ENCODE measurements at places on chromosomes 1 and 21.

DNA sequence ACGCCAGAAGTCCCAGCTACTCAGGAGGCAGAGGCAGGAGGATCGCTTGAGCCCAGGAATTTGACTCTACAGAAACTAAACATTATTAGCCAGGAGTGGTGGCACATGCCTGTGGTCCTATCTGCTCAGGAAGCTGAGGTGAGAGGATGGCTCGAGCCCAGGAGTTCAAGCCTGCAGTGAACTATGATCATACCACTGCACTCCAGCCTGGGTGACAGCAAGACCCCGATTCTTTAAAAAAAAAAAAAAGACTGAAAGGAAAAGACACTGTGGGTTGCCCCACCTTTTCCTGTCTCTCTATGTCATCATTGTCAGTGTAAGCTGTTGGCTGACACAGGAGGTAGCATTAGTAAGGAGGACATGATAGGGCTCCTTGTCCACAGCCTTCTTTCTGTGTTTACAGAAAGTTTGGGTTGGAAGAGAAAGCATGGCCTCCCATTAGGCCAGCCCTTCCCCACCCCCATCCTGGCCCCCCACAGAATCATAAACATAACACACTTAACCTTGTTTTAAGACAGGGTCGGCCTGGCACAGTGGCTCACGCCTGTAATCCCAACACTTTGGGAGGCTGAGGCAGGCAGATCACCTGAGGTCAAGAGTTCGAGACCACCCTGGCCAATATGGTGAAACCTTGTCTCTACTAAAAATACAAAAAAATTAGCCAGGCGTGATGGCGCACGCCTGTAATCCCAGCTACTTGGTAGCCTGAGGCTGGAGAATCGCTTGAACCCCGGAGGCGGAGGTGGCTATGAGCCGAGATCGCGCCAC, 20.6 kb upstream of the RCAN3 start:
- no peak for DNase-seq

GRCh38 chr1:162213281-162213912, 143.9 kb downstream of the NOS1AP start:
- DNase-seq, result no peak

- no peak for DNase-seq
Measured at GRCh38 chr1:170594066-170594626, 62.2 kb downstream of the GORAB start.

- DNase-seq, result no peak
Measured at GRCh38 chr1:179031855-179032513, 6.3 kb downstream of the FAM20B start.

DNA sequence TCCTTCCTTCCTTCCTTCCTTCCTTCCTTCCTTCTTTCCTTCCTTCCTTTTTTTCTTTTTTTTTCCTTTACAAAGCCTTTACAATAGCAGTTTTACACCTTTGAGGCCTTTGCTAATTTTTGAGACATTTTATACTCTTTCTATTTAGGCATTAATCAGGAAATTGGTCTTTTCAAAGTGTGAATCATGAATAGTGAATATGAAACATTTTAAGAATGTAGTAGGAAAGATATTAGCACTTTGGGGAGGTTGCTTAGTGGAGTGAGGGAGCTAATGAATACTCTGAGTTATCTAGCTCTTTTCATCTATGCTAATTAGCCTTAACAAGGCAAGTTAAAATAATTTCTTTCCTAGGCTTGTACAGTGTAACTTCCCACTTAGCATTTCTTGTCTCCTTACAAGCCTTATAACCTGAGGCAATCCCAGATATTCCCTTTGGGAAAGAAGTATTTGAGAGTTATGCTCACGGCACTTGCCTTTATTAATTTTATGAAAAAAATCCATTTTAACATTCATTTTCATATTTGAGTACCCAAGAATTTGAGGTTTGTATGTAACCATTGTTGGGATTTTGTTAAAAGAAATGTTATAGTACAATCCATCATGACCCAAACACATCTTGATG, 122.6 kb downstream of the NTNG1 start:
- DNase-seq, result no peak

DNA sequence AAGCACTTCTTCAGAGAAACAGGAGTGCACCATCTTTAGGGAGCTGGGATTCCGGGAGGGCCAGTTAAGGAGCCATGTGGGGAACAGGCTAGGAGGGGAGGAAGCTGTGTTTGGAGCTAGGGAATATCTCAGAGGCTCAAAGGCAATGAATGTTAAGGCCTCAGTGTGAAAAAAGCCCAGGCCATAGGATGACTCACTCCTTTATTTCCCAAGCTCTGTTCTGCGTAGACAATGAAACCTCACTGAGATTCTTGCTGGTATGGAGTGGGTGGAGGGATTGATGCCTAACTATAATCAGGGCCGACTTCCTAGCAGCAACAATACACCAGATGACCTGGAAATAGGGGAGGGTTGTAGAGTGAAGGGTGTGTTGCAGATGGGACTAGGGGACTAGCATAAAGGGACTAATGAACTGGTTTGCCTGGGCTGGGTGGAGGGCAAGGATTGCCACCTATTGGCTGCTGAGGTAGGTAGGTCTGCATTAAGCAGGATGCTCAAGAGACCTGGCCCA, 2.1 kb downstream of the GNAT2 start:
- DNase-seq, result peak; percentile 54

DNA sequence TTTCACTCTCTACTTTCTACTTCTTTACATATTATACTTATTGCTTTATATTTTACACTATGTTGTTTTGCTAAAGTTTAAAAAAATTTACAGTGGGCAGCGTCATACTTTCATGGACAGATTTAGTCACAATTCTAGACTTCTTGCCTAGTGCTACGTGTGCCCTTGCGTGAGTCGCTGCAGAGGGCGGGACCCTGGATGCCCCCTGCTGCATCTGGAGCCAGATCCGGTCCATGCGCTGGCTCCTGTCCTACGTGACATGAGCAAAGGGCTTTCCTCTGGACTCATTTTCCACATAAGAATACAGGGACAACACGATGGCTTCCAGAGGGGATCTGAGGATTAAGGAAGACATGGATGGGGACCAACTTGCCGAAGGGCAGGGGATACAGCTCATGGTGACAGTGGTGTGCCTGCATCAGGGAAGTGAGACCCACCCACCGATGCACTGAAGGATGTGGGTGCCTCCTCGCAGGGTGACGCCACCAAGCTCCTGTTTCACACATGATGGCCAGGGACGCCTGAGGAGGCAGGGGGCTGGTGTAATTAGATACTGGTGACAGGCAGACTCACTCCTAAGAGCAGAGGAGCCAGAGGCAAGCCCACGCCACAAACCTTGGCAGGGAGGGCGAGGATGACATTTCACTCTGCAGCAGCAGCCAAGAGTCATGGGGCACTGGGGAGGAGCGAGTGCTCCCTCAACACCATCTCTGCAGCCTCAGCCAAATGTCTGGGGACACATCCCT, 86.6 kb downstream of the DMRTB1 start:
- no peak for DNase-seq

DNA sequence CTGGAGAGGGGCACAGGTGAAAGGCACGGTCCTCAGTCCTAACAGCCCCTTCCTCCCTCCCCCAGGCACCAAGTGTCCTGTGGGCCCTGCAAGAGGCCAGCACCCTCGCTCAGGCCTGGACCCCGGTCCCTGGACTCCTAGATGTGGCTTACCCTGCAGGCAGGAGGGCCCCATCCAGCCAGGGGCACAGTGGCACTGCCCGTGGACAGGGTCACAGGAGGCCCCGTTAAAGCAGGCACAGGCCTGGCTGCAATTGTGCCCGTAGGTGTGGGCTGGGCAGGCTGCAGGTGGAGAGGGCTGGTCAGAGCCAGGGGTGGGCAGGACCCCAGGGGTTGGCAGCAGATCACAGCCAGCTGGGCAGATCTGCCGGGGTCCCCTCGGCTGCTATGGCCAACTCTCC, 44.5 kb downstream of the ARHGEF16 start:
- DNase-seq, result no peak

GRCh38 chr1:222028116-222028515, 286.2 kb upstream of the DUSP10 start:
- DNase-seq, result no peak

DNA sequence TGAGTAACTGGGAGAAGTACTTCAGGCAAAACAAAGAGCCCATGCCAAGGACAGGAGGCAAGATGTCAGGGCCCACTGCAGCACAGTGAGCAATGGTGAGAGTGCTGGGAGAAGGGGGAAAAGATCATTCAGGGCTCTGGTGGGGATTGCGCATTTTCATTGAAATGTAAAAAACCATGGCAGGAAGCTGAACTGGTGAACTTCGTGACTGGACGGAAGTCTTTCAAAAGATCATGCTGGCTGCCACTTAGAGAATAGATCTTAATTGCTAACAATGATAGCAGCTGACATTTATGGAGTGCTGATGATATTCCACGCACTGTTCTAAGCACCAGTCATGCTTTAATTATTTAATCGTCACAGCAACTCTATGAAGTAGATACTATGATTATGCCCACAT, 107.0 kb downstream of the TGFBR3 start:
- DNase-seq, result no peak

GRCh38 chr1:34131396-34132160, 33.5 kb downstream of the CSMD2 start:
- no peak for DNase-seq

GRCh38 chr1:160949881-160950280, 4.7 kb downstream of the ITLN2 start:
- no peak for DNase-seq

GRCh38 chr1:220338759-220339158, 66.5 kb upstream of the RAB3GAP2 start:
- DNase-seq, result no peak

- no peak for DNase-seq
Measured at GRCh38 chr21:28325618-28326017, 667.1 kb downstream of the LTN1 start.

DNA sequence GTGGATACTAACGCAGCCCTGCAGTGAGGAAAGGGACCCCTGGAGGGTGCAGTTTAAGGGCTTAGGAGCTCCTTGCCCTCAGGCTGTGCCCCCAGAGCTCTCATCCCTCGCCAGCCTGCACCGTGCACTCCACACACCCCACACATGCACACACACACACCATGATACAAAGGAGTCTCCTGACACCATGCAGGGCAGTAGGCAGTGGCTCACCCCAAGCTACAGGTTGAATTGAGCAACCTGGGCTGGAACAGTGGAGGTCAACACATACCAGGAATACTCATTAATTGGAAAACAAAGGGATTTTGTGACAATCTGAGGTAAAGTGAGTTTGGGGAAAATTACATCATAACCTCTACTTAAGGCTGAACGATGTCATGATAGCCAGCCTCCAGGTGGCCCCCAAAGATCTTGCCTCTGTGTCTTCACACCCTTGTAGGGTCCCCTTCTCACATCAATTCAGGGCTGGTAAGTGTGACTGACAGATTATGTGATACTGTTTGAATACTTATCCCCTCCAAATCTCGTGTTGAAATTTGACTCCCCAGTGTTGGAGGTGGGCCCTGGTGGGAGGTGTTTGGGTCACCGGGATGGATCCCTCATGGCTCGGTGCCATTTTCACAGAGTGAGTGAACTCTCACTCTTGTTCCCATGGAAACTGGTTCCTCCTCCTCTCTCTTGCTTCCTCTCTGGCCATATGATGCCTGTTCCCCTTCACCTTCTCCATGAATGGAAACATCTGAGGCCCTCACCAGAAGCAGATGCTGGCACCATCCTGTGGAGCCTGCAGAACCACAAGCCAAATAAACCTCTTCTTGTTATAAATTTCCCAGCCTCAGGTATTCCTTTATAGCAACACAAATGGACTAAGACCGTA, 111.0 kb upstream of the RAB4A start:
- DNase-seq, result no peak

All from amniotic stem cell (primary cell).